Small intestine (tissue), 16 donors: ENCODE measurements at places on chromosomes 7 and 10. TPM values are rescaled to one million over a fixed set of nuclear protein-coding genes. Genes with fewer than 3 reads are reported as not detected.
A peak's percentile ranks its signal among the peaks of the same experiment; 100 is the strongest.

GRCh38 chr7:117064688-117065087 lies 111.4 kb downstream of the ST7 start:
- no peak for DNase-seq
- H3K4me3 ChIP-seq = no peak overlapping the region
- no peak overlapping the region for H3K27ac ChIP-seq
- no peaks in the 10 kb centered on the region for H3K36me3 ChIP-seq

TDRD1 gene
- not detected for polyA plus RNA-seq

DNA sequence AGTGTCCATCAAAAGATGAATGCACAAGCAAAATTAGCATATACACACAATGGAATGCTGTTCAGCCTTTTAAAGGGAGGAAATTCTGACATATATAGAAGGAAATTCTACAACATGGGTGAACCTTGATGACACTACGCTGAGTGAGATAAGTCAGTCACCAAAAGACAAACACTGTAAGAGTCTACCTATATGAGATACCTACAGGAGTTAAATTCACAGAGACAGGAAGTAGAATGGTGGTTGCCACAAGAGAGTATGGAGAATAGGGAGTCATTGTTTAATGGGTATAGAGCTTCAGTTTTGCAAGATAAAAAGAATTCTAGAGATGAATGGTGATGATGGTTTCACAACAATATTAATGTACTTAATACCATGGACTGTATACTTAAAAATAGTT lies 51.8 kb downstream of the HERC4 start:
- no peak for DNase-seq
- no peaks in the 10 kb centered on the region for H3K27me3 ChIP-seq
- no peak overlapping the region for H3K27ac ChIP-seq
- H3K4me3 ChIP-seq = no peak overlapping the region
- H3K36me3 ChIP-seq = peaks cover 25% of the 10 kb centered on the region
- H3K4me1 ChIP-seq = no peaks in the 10 kb centered on the region

GRCh38 chr10:72720814-72721660 lies 29.1 kb downstream of the MCU start:
- H3K27me3 ChIP-seq = no peaks in the 10 kb centered on the region
- H3K36me3 ChIP-seq = peaks cover 16% of the 10 kb centered on the region
- H3K4me1 ChIP-seq = peaks cover 6% of the 10 kb centered on the region
- no peak overlapping the region for H3K4me3 ChIP-seq

DNA sequence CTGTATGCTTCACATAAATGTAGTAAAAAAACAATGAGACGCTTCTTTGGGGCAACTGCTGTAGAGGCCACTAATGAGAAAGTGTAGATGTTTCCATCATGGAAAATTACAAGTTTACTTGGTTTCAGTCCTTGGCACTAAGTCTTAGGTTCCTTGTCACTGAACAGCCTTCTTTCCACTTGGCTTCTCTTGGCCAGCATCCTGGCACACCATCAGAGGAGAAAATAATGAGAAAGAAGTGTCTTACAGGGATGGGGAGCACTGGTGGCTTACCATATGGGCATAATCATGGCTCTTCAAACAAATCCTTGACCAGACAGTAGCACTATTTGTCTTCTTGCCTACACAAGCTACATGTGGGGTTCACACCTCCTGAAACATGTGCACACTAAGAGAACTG lies 22.5 kb upstream of the SH3PXD2A start:
- no peaks in the 10 kb centered on the region for H3K4me1 ChIP-seq
- H3K36me3 ChIP-seq = peaks cover 19% of the 10 kb centered on the region
- no peak overlapping the region for H3K27ac ChIP-seq
- H3K27me3 ChIP-seq = no peaks in the 10 kb centered on the region
- DNase-seq = no peak

GRCh38 chr10:114615600-114616007 lies 42.5 kb downstream of the ABLIM1 start:
- H3K27me3 ChIP-seq = no peaks in the 10 kb centered on the region
- H3K27ac ChIP-seq = no peak overlapping the region
- DNase-seq = peak; percentile 27
- no peak overlapping the region for H3K4me3 ChIP-seq

CRHR2 gene
- not detected for polyA plus RNA-seq

DNA sequence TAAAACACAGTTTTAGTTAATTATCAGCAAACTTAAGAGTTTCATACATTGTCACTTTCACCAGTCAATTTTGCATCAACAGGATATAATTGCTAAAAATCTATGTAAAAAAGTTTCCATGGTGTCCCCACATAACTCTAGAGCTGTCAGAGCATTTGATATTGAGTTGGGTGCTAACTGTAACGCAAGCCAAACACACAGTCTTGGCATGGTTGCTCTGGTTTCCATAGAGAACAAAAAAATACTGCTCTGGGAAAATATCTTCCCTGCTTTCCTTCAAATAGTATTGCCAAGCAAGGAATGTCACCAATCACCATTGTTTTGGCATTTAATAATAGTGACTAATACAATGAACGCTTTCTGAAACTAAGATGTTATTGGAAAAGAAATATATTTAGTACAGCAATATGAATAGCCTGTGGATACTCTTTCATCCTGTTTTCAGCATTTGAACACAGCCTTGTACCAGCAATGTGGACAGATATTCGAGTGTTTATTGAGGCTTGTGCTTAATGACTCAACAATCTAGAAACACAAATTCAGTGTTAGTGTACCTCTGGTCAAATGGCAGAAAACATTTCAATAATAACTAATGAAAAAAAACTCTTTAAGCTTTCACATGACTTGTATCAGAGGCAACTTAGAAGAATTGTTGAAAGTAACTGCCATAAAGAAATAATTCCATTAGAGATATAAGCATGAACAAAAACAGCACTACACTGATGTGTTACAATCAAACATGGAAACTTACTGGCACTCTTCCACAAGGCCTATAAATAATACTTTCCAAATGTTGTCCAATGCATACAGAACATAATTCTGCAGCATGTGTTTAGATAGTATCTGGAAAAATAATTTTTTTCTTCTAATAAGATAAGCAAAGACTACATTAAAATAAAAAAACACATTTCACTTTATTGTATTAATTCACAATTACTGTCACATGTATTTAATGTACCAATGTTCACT lies 1469.5 kb upstream of the CELF2 start:
- no peaks in the 10 kb centered on the region for H3K27me3 ChIP-seq
- no peak overlapping the region for H3K27ac ChIP-seq
- no peak overlapping the region for H3K4me3 ChIP-seq
- DNase-seq = peak; percentile 2
- H3K36me3 ChIP-seq = no peaks in the 10 kb centered on the region

DNA sequence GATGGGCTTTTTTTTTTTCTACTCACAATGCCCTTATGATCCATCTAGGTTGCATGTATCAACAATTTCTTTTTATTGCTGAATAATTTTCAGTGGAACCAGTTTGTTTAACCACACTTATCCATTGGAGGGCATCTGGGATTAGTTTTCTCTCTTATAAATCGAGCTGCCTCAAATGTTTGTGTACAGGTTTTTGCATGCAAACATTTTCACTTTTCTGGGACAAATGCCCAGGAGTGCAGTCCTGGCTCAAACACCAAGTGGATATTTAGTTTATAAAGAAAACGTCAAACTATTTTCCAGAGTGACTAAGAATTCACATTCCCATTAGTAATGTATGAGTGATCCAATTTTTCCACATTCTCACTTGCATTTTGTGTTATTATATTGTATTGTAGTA lies 313.4 kb downstream of the CXCL12 start:
- no peaks in the 10 kb centered on the region for H3K4me1 ChIP-seq
- no peaks in the 10 kb centered on the region for H3K27me3 ChIP-seq
- no peak overlapping the region for H3K4me3 ChIP-seq
- H3K27ac ChIP-seq = no peak overlapping the region
- no peaks in the 10 kb centered on the region for H3K36me3 ChIP-seq

DNA sequence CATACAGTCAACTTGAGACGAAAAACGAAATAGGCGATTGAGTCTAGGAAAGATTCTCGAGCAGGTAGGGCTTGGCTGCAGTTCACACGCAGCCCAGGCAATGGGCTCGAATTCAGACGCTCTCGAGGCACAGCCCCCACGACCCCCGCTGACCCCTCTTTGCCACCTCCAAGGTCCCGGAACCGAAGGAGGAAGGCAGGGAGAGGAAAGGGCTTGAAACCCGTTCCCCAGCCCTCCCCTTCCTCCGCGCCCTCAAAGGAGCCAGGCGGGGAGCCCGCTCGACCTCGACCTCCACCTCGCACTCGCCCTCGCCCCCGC lies 441 bp downstream of the CCDC186 start:
- peaks cover 2% of the 10 kb centered on the region for H3K4me1 ChIP-seq
- H3K27ac ChIP-seq = peak overlapping the region; percentile 98
- no peak for DNase-seq
- no peaks in the 10 kb centered on the region for H3K36me3 ChIP-seq

DNA sequence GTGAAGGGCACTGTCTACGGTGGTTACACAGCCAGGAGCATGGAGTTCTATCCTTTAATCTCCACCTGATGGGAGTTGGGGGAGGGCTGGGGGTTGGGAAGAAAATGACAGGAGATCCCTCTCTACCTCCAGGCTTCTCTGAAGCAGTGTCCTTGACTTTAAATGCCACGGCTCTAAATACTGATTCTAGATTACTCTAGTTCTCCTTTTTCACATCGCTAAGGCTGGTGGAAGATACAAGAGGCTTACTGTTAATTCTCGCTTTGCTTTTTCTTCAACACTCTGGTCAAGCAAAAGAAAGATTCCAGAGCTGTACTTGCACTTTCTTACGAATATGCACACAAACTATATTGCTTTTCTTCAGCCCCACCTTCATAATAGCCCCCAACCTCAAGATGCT lies 30.5 kb downstream of the ARL3 start:
- no peak for DNase-seq
- H3K27ac ChIP-seq = no peak overlapping the region

GRCh38 chr7:75039166-75039565 lies 34.4 kb downstream of the RCC1L start:
- H3K4me1 ChIP-seq = no peaks in the 10 kb centered on the region
- no peaks in the 10 kb centered on the region for H3K27me3 ChIP-seq
- no peak overlapping the region for H3K4me3 ChIP-seq
- no peak for DNase-seq
- H3K27ac ChIP-seq = no peak overlapping the region

GRCh38 chr10:5448333-5449001 lies 36.1 kb downstream of the NET1 start:
- H3K4me3 ChIP-seq = peak overlapping the region; percentile 73
- peaks cover 29% of the 10 kb centered on the region for H3K4me1 ChIP-seq
- no peaks in the 10 kb centered on the region for H3K27me3 ChIP-seq

- H3K27me3 ChIP-seq = no peaks in the 10 kb centered on the region
- H3K4me1 ChIP-seq = no peaks in the 10 kb centered on the region
- no peaks in the 10 kb centered on the region for H3K36me3 ChIP-seq
- H3K4me3 ChIP-seq = no peak overlapping the region
- no peak for DNase-seq
- H3K27ac ChIP-seq = no peak overlapping the region
Measured at GRCh38 chr10:17655009-17655408, 11.1 kb downstream of the STAM start.

GRCh38 chr10:96548589-96548988 lies 34.9 kb upstream of the TLL2 start:
- no peak overlapping the region for H3K4me3 ChIP-seq
- no peak for DNase-seq
- H3K27ac ChIP-seq = no peak overlapping the region
- no peaks in the 10 kb centered on the region for H3K4me1 ChIP-seq
- no peaks in the 10 kb centered on the region for H3K27me3 ChIP-seq
- H3K36me3 ChIP-seq = peaks cover 6% of the 10 kb centered on the region

DNA sequence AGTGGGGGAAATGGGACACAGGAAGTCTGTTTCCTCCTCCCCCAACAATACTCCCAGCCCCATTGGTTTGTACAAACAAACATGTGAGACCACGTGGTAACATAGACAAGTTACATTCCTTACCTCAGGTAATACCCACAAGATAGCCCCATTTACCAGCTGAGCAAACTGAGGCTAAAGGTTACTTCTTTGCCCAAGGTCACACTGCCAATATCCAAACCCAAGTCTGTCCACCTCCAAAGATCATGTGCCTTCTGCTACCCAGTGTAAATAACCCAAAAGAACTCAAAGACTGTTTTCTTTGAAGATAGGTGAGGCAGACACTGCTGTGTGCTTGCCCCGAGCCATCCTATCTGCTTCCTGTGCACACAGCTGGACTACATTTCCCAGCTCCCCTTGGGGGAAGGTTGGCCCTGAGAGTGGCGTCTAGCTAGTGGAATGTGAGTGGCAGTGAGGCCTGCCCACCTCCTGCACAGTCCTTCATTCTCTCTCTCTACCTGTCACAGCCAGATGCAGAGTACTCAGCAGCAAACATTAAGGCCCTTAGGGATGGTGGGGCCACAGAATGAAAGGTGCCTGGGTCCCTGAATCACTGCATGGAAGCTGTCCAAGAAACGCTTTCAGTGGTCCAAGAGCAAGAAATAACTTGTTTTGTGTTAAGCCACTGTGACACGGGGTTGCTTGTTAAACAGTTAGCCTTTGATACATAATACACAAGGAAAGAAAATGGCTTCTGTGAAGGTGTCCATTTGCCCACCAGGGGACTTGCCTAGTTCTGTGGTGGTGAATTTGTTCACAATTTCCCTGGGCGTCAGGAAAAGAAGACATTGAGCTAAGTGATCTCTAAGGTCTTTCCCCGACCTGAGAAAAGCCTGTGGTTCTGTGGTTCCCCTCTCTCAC lies 257.7 kb upstream of the NFE2L3 start:
- H3K4me1 ChIP-seq = no peaks in the 10 kb centered on the region
- H3K27me3 ChIP-seq = no peaks in the 10 kb centered on the region
- H3K36me3 ChIP-seq = no peaks in the 10 kb centered on the region
- no peak overlapping the region for H3K27ac ChIP-seq
- no peak overlapping the region for H3K4me3 ChIP-seq
- DNase-seq = peak; percentile 48
